ENCODE measurements at places on chromosomes 2 and 18.

GRCh38 chr2:216287251-216287650, 85.0 kb downstream of the MARCHF4 start:
- H3K27me3 ChIP-seq = 0 out of 2 replicates have a peak, but pooled peaks cover 3% of the 10 kb centered on the region
- DNase-seq = no peak
- no peak overlapping the region for H3K4me3 ChIP-seq

GRCh38 chr2:91477731-91478672, 2786.5 kb downstream of the RPIA start:
- H3K4me1 ChIP-seq = peaks cover 2% of the 10 kb centered on the region
- H3K4me3 ChIP-seq = peak overlapping the region; percentile 34
- peaks cover 8% of the 10 kb centered on the region for H3K27me3 ChIP-seq
- no peak for DNase-seq
- no peaks in the 10 kb centered on the region for H3K36me3 ChIP-seq

DNA sequence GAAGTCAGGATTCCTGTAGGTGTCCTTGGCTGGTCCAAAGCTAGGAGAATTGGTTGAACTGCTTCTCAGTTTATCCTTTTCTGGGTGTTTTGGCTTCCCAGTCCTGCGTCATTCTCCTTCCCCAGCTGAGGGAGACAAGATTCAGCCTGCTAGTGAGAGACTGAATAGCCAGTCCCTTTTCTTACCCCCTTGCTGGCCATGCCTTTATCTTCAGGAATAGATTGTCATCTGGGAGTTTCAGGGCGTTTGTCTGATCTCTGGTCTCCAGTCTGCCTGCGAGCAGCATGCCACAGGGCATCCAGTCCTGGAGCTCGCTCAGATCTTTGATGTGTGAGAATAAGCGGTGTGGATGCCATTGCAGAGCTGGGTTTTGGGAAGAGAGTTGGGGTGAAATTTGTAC, 5.8 kb downstream of the MYO1B start:
- DNase-seq = no peak
- H3K27me3 ChIP-seq = no peaks in the 10 kb centered on the region
- no peak overlapping the region for H3K27ac ChIP-seq
- peaks cover 51% of the 10 kb centered on the region for H3K4me1 ChIP-seq

DNA sequence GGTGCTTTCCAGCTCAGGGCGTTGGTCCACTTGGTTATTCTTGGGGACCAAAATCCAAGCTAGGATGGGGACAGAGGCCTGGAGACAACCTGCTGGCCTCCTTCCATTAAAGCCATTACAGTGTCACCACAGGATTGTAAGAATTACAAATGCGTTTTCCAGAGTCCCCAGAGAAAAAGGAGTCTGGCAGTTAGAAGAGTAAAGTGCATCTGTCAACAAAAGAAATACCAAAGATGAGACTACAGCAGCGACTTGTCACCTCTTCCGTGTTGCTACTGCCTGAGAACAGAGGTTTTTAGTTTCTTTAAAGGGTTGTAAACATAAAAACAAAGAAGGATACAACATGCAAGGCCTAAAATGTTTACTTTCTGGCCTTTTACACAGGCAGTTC, 235.7 kb downstream of the AGAP1 start:
- no peak for DNase-seq
- no peaks in the 10 kb centered on the region for H3K27me3 ChIP-seq
- H3K4me1 ChIP-seq = no peaks in the 10 kb centered on the region
- H3K27ac ChIP-seq = no peak overlapping the region

DNA sequence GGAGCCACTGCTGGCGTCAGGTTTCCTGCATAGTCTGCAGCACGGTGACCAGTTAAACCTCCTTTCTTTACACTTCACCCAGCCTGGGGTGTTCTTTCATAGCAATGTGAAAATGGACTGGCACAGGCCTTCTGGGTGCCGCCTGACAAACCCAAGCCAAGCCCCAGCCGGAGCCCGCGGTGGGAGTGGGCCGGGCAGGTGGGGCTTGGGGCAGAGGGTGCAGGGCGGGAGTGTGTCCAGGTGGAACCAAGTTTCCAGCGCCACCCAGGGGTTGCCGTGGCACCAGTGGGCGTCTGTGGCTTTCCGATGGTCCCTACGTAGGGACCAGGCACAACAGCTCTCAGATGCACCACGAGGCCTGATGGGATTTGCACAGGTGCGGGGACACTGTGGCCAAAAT, 75.8 kb downstream of the RTP5 start:
- H3K4me1 ChIP-seq = no peaks in the 10 kb centered on the region
- H3K27ac ChIP-seq = no peak overlapping the region
- H3K4me3 ChIP-seq = no peak overlapping the region
- H3K36me3 ChIP-seq = no peaks in the 10 kb centered on the region
- DNase-seq = no peak

DNA sequence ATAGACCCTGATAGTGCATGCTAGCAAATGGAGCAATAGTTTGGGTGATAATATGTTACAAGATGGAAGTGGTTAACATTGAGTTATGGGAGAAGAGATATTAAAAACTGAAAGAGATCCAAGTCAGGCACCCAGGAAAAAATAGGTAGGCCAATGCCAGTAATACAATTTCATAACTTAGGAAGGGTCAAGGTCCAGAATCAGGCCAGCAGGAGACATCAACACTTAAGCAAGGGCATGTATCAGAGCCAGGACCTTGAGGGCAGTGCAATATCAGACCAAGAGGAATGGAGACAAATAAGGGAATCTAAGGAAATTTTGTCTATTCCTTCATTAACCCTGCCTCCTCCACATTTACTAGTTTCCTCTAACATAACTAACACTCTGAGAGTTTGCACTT, 124.1 kb upstream of the NYAP2 start:
- H3K4me1 ChIP-seq = no peaks in the 10 kb centered on the region
- no peak for DNase-seq
- H3K4me3 ChIP-seq = no peak overlapping the region

- H3K27me3 ChIP-seq = no peaks in the 10 kb centered on the region
- H3K36me3 ChIP-seq = no peaks in the 10 kb centered on the region
Observed at GRCh38 chr2:97742381-97742847, 29.0 kb downstream of the ZAP70 start.

Data from Panc1 (cell line).